Effector CD4-positive, alpha-beta T cell (primary cell): ENCODE measurements at places on chromosomes 12 and 14.

DNA sequence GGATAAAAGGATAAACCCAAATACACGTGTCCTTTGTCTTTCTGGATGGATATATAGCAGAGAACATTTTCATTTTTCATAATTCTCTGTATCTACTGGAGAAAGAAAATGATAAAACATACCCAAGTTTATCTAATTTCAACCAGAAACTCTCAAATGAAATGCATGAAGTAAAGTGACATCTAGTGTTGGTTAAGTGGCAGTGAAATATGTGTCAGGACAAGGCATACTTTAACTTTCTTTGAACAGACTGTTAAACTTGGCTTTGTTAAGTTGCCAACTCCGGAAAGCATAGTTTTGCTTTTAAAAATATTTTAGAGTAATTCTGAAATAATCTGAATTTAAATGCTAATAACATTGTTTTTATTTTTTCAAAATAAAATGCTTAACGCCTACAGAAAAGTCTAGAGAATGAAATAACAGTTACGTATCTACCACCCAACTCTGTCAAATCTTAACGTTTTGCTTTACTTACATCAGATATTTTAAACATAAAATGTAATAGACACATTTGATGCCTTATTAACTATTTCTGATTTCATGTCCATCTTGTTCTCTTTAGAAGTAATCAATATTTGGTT, 25.2 kb upstream of the NTN4 start:
- DNase-seq = no peak

DNA sequence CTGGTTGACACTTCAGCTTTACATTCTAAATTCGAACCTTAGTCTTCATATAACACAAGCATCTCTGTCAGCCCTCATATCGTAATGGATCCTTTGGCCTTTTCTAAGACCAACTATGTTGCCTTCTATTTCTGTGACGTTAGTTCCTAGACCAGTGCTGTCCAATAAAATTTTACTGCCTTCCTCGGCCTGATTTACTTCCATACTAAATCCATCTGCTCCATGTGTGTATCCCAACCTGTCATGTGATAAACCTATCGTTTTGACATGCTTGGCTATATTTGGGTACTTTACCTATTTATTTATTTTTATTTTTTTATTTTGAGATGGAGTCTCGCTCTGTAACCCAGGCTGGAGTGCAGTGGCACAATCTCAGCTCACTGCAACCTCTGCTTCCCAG, 20.3 kb downstream of the ACAD10 start:
- no peak for DNase-seq

DNA sequence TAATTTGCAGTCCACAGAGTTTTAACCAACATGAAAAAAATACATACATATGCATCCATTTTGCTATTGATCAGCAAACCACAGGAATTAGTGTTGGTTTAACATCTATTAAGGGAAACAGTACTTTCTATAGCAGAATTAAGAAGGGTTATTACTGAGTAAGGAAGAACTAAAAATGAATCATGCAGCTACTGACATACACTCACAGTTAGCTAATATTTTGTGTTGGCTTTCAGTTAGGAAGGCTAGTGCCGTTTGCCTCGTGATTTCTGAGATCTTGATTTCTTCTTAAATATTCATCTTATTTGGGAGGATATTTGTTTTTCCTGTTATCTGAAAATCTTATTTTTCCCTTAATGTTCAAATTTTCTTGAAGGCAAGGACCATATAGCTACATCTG, 423.4 kb downstream of the NOVA1 start:
- DNase-seq = no peak

DNA sequence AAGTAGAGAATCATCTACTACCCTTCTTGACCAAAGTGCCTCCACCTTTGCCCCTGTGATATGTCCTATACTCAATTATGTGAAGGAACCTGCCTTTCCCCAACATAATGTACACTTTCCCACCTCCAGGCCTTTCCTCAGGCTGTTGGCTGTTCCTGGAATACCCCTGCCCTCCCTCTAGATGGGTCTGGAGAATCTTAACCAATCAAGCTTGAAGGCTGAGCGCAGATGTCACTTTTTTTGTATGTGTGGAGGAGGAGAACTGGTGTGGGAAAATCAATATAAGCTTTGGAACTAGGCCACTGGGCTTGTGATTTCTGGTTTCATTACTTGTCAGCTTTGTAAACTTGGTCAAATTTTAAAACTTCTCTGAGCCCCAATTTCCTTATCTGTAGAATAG, 4.7 kb downstream of the BMAL2 start:
- DNase-seq = no peak

- no peak for DNase-seq
Measured at GRCh38 chr12:126157575-126157966, 1092.3 kb downstream of the AACS start.

- no peak for DNase-seq
Measured at GRCh38 chr12:817941-818600, 65.7 kb downstream of the WNK1 start.

DNA sequence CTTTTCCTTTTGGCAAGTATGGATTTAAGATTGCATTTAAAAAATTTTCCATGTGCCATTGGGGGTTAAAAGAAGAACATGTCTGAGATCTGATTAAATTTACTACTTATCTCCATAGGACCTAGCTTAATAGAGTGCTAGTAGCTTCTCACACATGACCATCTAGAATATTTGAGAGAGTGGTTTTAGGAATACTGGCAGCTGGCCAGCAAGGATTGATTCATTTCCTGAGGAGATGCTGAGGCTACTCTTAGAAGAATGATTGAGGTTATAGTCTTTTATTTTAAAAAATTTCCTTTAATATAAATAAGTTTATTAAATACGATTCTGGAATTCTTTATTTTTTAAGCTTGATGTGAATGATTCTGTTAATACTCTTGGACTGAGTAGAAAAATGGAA, 56.2 kb downstream of the MIPOL1 start:
- DNase-seq = no peak

DNA sequence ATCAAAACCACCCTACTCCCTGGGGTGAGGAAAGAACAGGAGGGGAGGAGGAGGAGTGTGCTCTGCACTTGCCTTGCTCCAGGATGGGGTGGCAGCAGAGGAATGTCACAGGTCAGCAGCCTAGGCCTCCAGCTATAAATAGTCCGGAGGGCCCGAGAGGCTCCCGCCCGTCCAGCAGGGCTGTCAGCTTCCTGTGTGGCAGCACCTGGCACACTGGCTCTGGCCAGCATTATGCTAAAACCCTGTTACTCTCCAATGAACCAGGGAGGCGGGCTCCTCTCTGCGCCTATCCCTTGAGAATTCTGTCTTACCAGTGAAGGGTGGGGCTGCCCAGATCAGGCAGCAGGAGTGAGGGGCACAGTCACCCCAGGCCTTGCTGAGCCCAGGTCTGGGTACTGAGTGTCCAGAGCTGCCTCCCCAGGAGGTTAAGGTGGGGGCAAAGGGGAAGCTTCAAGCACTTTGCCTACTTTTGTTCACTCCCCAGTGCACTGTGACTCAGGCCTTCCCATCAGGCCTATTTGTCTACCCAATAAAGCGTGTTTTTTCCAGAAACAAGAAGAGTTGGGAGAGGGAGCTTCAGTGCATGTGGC, 1.2 kb upstream of the COX14 start:
- DNase-seq = no peak

DNA sequence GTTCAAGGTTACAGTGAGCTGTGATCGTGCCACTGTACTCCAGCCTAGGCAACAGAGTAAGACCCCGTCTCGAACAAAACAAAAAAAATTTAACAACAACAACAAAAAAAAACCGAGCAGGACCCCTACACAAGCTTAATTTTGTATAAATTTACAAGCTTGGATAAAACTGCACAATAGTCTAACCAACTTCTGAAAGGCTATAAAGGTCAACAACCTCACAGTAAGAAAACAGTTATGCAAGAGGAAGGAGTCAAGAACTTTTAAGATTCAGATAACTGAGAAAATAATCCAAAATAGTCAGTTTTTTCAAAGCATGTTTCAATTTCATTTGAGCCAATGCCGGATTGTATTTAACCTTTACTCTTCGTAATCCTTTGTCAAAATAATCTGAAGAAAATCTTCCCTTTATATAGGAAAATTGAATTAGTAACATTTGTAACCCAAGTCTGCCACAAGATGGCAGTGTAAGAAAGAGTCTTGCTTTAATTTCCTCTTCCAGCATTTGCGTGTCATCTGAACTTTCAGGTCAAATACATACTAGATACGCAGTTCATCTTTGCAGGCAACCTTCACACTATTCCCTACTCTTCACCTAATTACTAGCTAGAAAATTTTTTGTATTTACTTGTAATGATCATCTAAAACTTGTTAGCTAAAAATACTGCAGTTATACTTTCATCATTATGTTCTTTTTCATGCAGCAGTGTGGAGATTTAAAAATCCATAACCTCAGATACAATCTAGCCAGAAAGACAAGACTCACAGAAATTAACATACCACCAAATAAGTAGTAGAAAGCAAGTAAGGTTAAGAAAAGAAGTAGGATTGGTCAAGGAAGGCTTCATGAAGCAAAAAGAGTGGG, 5.8 kb downstream of the CCNB1IP1 start:
- DNase-seq = peak; percentile 31

GRCh38 chr12:108307006-108307405, 32.1 kb downstream of the CMKLR1 start:
- no peak for DNase-seq

- no peak for DNase-seq
Measured at GRCh38 chr12:129776977-129777667, 126.7 kb downstream of the TMEM132D start.

GRCh38 chr12:51334764-51335163, 10.8 kb upstream of the BIN2 start:
- no peak for DNase-seq

GRCh38 chr14:68977718-68978171, 1.4 kb downstream of the ACTN1 start:
- DNase-seq = peak; percentile 11

GRCh38 chr12:115140981-115141655, 457.1 kb upstream of the TBX3 start:
- no peak for DNase-seq

DNA sequence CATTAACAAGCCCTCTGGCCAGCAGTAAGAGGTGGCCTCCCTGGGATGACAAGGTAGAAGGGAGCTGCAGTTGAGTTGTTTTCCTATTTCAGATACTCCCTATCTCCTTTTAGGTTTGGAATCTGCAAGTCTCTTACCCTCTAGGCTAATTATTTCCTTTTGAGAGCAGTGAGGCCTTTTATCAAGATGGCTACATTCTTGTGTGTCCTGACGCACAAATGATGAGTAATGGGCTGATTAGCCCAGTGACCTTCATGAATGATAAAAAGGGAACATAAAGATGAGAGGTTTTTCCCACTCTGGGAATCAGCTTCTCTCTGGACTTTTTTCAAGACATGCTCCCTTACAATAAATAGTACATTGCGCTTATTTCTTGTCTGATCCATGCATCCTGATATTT, 22.9 kb downstream of the DYRK2 start:
- DNase-seq = no peak

- DNase-seq = no peak
Measured at GRCh38 chr12:132139912-132140311, 4.2 kb downstream of the DDX51 start.

DNA sequence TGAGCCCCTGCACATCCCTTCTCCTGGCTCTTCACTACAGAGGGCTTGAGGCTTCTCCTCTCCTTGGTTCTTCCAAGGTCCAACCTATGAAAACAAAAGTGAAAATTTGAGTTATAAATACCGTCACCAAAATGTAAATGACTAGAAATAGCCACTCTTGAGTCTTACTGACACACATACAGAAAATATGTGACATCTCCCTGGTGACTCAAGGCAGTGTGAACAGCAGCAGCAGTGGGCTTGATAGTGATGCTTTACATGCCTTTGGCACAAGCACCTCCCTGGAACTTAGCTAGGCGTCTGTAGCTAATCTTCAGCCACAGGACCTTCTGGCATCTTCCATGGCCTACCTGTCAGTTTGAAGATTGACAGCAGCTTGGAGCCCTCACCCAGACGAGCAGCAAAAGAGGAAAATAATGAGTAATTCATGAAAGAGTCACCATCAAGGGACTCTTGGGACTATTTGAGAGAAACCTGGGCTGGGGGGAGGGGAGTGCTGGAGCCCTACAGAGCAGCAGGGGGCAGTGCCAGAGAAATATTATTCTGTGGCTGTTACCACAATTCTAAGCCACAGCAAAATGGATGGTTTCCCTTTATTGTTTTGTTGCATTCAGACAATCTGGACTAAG, 158.0 kb downstream of the KCNK10 start:
- DNase-seq = no peak

DNA sequence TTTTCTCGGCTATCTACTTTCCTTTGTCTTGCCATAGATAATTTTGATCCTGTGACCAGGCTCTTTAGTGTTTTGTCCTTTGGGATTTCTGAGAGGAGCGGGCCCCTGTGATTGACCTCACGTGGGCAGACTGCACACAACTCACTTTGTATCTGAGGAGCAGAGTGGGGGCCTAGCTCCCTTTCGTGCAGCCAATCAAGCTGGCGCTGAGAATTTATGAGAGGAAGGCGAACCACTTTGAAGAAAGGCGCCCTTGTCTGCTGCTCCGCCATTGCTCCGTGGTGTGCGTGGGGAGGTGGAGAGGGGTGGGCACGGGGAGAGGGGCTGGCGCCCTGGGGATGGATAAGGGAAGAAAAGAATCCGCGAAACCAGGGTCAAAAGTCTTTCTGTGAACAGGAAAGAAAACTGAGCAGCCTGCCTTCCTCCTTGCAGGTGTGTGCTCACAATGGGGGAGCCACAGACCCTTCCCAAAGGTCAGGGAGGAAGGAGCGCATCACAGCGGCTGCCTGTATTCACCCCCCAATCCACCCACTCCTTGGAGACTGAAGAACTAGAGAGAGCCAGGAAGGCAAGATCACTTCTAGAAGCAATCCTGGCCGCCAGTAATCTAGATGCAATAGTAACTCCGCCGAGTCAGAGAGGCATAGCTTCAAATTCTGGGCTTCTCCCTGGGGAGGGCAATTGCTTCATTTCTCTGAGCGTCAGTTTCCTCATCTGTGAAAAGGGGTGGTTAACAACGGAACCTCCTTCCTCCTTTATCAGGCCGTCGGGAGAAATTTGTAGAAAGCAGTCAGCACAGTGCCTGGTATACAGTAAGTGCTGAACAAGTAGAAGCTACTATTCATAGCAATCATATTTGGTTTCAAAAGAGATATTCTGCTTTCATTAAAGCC, 24.9 kb upstream of the MED13L start:
- DNase-seq = no peak
